ENCODE measurements at places on chromosomes 1 and 21.

- no peak for DNase-seq
- H3K27me3 ChIP-seq: no peaks in the 10 kb centered on the region
- no peaks in the 10 kb centered on the region for H3K36me3 ChIP-seq
- H3K4me1 ChIP-seq: no peaks in the 10 kb centered on the region
Observed at GRCh38 chr1:55217226-55217986, 2.2 kb upstream of the USP24 start.

GRCh38 chr21:38777531-38777930 is 28.2 kb upstream of the ETS2 start:
- H3K36me3 ChIP-seq: no peaks in the 10 kb centered on the region
- no peaks in the 10 kb centered on the region for H3K4me1 ChIP-seq
- H3K27ac ChIP-seq: no peak overlapping the region
- DNase-seq: no peak
- H3K27me3 ChIP-seq: no peaks in the 10 kb centered on the region
- no peak overlapping the region for H3K4me3 ChIP-seq

- no peak overlapping the region for H3K4me3 ChIP-seq
- peaks cover 29% of the 10 kb centered on the region for H3K4me1 ChIP-seq
- DNase-seq: no peak
- no peaks in the 10 kb centered on the region for H3K27me3 ChIP-seq
Observed at GRCh38 chr1:94071976-94072375, 49.0 kb downstream of the ABCA4 start.

DNA sequence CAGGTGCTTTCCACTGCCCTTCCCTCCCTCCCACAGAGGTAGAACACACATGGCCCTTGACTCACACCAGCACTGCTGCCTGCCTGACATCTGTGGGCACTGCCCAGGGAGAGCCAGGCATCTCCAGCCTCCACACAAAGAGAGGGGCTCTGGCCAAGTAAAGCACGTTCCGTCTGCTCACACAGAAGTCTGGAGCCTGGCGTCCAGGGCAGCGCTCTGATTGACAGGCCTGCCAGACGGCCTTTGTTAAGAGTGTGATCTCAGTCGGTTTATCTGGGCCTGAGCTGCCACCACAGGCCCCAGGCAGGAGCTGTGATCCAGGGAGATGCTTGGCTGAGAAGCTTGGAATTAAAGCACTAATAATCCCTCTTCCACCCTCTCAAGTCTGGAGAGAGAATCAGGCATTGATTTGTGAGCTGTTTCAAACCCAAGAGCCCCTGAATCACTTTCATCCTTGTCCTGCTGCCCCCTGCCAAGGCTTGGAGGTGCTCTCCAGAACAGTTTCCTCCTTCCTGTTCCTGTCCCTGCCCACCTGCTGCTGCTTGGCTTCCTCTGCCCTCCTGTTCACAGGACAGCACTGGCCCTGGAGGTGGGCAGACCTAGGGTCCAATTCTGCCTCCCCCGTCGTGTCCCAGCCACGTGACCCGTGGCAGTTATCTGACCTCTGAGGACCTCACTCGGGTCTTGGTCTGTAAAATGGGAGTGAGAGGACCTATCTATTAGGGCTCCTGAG is 3.7 kb downstream of the DMRTB1 start:
- no peak for DNase-seq
- H3K27me3 ChIP-seq: no peaks in the 10 kb centered on the region
- H3K36me3 ChIP-seq: no peaks in the 10 kb centered on the region
- H3K4me1 ChIP-seq: no peaks in the 10 kb centered on the region
- H3K27ac ChIP-seq: no peak overlapping the region
- H3K4me3 ChIP-seq: no peak overlapping the region

GRCh38 chr1:220876511-220877376 is 2.5 kb upstream of the HLX start:
- peak; percentile 76 for DNase-seq
- peaks cover 44% of the 10 kb centered on the region for H3K4me1 ChIP-seq
- peak overlapping the region; percentile 16 for H3K4me3 ChIP-seq

- H3K27ac ChIP-seq: no peak overlapping the region
- H3K4me1 ChIP-seq: peaks cover 46% of the 10 kb centered on the region
- H3K4me3 ChIP-seq: no peak overlapping the region
- no peaks in the 10 kb centered on the region for H3K27me3 ChIP-seq
Observed at GRCh38 chr1:184940226-184940625, 34.1 kb downstream of the NIBAN1 start.

GRCh38 chr1:183180634-183181056 is 5.4 kb upstream of the LAMC2 start:
- DNase-seq: peak; percentile 71
- no peaks in the 10 kb centered on the region for H3K4me1 ChIP-seq

DNA sequence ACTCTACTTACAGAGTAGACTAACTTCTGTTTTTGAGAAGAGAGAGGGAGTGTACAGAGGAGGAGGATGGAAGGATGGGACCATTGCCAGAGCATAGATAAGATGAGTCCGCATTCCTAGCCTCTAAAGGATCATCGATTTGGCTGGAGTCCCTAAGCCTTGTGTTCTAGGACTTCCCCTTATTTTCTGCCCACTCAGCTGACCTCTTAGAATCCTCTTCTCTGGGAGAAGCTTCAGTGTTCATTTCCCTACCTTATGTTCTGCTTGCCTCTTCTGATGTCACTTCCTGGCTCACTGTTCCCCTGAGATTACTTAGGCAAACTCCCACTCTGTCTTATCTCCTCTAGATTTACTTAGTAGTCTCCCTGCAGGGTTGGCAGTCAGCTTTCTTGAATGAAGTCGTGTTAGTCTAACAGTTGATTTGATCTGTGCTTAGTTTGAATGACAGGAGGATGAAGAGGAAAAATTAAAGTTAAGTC is 156.7 kb downstream of the SYT2 start:
- H3K27ac ChIP-seq: peak overlapping the region; percentile 67
- DNase-seq: no peak
- H3K27me3 ChIP-seq: no peaks in the 10 kb centered on the region

DNA sequence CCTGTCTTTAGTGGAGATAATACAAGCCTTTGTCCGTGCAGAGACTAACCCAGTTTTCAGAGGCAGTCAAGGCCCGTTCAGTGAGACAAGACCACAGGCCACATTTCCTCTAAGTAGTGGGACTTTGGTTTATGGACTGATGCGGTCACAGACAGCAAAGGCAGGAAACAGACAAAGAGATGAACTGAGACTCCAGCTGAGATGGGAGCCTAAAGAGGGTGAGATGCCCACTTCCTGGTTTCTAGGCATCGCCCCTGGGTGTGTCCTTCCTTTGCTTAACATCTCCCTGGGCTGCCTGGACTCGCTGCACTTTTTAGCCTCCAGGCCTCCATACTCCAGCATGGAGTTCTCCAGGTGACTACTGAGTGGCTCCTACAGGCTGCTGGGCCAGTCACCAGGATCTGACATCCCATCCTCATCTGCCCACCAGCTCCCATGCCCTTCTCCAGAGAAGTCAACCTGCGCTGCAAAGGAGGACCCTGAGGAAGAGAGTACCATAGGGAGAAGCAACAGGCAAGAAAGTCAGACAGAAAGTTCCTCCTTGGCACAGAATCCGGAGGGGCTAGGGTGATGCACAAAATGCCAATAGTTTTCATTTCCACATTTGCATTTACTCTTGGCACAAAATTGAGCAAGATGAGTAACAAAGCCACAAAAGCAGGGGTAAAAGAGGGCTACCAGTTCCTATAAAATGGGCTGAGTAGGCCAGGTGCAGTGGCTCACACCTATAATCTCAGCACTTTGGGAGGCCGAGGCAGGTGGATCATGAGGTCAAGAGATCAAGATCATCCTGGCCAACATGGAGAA is 15.1 kb downstream of the THEMIS2 start:
- DNase-seq: no peak
- H3K4me1 ChIP-seq: no peaks in the 10 kb centered on the region
- no peaks in the 10 kb centered on the region for H3K27me3 ChIP-seq
- H3K4me3 ChIP-seq: no peak overlapping the region

Measured in right atrium auricular region (tissue), 2 donors.